ENCODE measurements at places on chromosomes 16 and 17. TPM values are rescaled to one million over a fixed set of nuclear protein-coding genes. Genes with fewer than 3 reads are reported as not detected.

Gene RPS15A
- total RNA-seq: 4,619 TPM

Gene CD300LB
- total RNA-seq: not detected

Gene ADAMTS18
- not detected for total RNA-seq

Gene GAN
- total RNA-seq: 5.7 TPM

Gene FOXC2
- 1.1 TPM for total RNA-seq

Gene PRSS53
- total RNA-seq: 0.72 TPM

Gene SLC6A2
- not detected for total RNA-seq

Gene ALDH3A1
- total RNA-seq: not detected

Gene BRIP1
- 19.7 TPM for total RNA-seq

Gene TBC1D26
- not detected for total RNA-seq

Gene KRT17
- total RNA-seq: 2.5 TPM

Gene KIF18B
- total RNA-seq: 1.3 TPM

Gene MEIOB
- not detected for total RNA-seq

Gene CTF1
- total RNA-seq: 0.56 TPM

Gene NHLRC4
- 0.56 TPM for total RNA-seq

Gene ABCC6
- total RNA-seq: 0.56 TPM

Gene CCL22
- not detected for total RNA-seq

Gene ABCC12
- total RNA-seq: under 0.01 TPM

Gene HAP1
- total RNA-seq: under 0.01 TPM

Gene COG8
- total RNA-seq: 19.4 TPM

Gene GSE1
- total RNA-seq: 9.4 TPM

Gene KRTAP3-1
- not detected for total RNA-seq

Gene SNAI3
- not detected for total RNA-seq

Gene ZFPM1
- total RNA-seq: 0.36 TPM

Gene CCDC57
- 6.9 TPM for total RNA-seq

Gene ZNF778
- total RNA-seq: 8.3 TPM

Gene KRT32
- total RNA-seq: not detected

Gene TAX1BP3
- 170 TPM for total RNA-seq

Gene AKTIP
- 18.9 TPM for total RNA-seq

Gene CYGB
- total RNA-seq: 1.3 TPM

Gene ASGR2
- not detected for total RNA-seq

Gene CDH13
- 45.8 TPM for total RNA-seq

Gene CDH16
- total RNA-seq: not detected

Gene OTOP3
- not detected for total RNA-seq

Gene ZACN
- total RNA-seq: not detected

Gene G6PC1
- not detected for total RNA-seq

Gene ZP2
- not detected for total RNA-seq

Gene PLA2G10
- not detected for total RNA-seq

Gene TOM1L1
- 20.1 TPM for total RNA-seq

Gene CRHR1
- not detected for total RNA-seq

Gene KRT14
- not detected for total RNA-seq

Gene APOH
- not detected for total RNA-seq

Gene HSDL1
- 25.6 TPM for total RNA-seq

Gene BAHCC1
- 0.83 TPM for total RNA-seq

Gene TP53TG3F
- total RNA-seq: not detected

All from IMR-90 (cell line).